ENCODE measurements at places on chromosomes 2 and 18.
A peak's percentile ranks its signal among the peaks of the same experiment; 100 is the strongest.

DNA sequence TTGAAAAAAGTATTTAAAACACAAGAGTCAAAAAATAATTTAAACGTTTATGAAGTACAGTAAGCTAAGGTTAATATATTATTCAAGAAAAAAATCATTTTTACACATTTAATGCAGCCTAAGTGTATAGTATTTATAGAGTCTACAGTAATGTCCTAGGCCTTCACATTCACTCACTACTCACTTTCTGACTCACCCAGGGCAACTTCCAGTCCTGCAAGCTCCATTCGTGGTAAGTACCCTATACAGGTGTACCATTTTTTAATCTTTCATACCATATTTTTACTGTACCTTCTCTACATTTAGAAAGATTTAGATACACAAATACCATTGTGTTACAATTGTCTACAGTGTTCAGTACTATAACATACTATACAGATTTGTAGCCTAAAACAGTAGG lies 20.9 kb upstream of the RPRD1A start:
- no peak for DNase-seq

DNA sequence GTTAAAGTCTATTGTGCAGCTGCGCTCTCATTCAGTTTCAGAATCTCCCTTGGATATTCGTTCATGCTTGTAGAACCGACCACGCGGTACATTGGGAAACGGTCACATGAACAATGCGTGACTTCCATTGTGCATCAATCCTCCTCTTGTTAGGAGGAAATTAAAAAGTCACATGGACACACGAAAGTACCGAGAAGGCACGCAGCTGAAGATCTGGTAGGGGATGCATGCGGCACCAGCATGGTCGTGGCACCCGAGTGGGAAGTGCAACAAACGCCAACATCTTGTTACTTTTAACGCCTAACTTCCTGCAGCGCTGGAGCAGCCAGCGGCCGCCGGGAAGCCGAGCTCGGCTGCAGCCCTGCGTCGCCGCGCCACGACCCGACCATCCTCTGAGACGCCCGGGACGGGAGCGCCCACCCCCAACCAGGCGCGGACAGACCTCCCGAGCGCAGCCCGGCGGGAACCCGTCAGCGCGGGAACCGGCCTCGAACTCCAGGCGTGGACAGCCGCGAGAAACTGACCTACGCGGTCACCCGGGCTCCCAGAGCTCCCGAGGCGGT lies 412 bp downstream of the OSBPL1A start:
- peak; percentile 19 for DNase-seq

DNA sequence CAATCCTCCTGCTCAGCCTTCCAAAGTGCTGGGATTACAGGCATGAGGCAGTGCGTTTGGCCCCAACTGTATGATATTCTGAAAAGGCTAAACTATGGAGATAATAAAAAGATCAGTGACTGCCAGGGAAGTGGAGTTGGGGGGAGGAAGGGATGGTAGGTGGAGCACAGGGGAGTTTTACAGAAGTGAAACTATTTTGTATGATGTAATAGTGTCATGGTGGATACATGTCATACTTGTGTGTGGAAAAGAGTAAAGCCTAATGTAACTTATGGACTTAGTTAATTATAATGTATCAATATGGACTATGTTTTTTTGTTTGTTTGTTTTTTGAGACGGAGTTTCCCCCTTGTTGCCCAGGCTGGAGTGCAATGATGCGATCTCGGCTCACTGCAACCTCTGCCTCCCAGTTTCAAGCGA lies 2.9 kb upstream of the GGCX start:
- no peak for DNase-seq

- no peak for DNase-seq
These were observed 347.0 kb downstream of the KIAA1328 start for GRCh38 chr18:37175727-37176620.

- no peak for DNase-seq
These were observed 150.3 kb upstream of the ZFP36L2 start for GRCh38 chr2:43376523-43377198.

- DNase-seq: no peak
These were observed 136.0 kb downstream of the INSIG2 start for GRCh38 chr2:118223992-118224894.

- peak; percentile 50 for DNase-seq
These were observed 7.6 kb upstream of the CHRNA1 start for GRCh38 chr2:174771631-174772471.

GRCh38 chr18:14781671-14782070 lies 33.7 kb downstream of the ANKRD30B start:
- no peak for DNase-seq

GRCh38 chr2:49167131-49167530 lies 12.8 kb upstream of the FSHR start:
- no peak for DNase-seq

- no peak for DNase-seq
These were observed 106.0 kb downstream of the SETBP1 start for GRCh38 chr18:44786688-44787087.

GRCh38 chr2:70425682-70426301 lies 123.9 kb upstream of the FAM136A start:
- no peak for DNase-seq

DNA sequence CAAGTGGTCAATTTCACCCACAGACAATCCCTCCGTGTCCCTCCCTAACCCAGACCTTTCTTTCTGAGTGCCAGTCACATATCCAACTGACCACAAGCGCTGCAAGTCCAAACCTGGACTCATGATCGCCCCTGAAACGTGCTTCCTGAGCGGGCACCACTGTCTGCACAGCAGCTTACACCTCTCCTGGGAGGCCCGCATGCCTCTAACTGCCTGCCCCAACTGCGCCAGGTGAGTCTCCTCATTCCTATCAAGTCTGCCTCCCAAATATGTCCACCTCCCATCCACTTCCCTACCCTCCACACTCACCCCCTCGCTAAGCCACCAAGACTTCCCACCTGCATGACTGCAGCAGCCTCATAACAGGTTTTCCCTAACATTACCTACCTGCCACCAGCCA lies 33.4 kb downstream of the COL4A4 start:
- no peak for DNase-seq

- DNase-seq: no peak
These were observed 1071.9 kb upstream of the CHAC2 start for GRCh38 chr2:52695731-52696130.

- DNase-seq: no peak
These were observed at the start of gene BOD1L2 for GRCh38 chr18:57146956-57147636. Gene BOD1L2, plus strand, starts transcription at chr18:57147087. Its CDS starts 226 bp downstream, at chr18:57147313.

DNA sequence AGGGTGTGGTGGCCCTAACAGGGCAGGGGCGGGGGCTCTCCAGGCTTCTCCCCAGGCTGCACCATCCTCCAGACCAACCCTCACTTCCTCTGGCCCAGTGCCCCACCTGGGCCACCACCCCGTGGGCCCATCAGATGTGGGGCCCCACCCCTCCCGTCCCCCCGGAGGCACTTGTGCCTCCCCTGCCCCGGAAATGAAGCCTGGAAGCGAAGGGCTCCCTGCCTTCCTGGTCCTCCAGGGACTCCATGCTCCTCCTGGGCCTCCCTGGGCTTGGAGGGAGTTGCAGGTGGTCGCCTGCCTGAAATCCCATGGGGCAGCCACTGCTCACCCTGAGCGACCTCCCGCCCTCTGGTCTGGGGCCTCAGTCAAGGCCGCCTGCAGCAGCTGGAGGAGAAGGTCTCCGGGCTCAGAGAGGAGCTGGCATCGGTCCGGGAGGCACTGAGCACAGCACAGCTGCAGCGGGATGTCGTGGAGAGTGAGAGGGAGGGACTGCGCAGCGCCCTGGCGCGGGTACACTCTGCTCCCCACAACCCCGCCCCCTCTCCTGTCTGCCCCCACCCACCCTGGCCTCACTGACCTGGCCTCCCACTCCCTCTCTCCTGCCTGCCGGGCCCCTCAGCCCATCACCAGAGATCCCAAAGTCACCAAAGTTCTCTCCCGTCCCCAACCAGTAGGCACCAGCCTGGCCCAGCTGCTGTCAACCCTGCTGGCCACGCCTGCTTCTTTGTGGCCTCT lies 28.0 kb downstream of the CROCC2 start:
- DNase-seq: no peak

GRCh38 chr2:222969491-222969890 lies 82.5 kb upstream of the KCNE4 start:
- no peak for DNase-seq

DNA sequence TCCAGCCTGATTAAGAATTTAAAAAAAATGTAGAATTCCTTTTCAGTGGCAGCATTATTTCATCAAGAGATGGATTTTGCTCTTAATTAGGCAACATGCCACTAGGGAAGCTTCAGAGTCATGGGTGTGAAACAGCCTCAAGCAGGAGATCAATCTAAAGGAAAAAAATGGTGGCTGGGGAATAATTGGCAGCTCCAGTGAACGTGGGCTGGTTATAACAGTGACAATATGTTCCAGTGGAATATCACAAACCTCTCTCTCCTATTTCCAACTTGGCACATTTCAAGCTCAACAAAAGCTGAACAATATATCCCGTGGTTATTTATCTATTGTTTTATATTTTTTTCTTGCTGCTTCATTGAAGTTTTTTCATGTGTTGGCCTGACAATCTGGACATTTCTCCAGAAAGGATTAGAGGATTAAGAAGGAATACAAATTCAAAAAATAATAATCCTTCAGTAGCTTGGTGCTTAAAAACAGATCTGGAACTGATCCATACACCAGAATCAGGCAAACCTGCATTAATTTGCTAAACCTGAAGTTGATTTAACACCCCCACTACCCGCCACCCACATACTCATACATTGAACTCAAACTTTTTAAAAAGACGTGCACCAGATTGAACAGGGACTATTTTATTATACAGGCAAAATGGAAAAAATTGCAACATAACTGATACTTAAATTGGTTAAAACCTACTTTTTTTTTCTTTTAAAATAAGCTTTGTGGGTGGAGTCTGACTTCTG lies 255.9 kb upstream of the SPRED2 start:
- no peak for DNase-seq

DNA sequence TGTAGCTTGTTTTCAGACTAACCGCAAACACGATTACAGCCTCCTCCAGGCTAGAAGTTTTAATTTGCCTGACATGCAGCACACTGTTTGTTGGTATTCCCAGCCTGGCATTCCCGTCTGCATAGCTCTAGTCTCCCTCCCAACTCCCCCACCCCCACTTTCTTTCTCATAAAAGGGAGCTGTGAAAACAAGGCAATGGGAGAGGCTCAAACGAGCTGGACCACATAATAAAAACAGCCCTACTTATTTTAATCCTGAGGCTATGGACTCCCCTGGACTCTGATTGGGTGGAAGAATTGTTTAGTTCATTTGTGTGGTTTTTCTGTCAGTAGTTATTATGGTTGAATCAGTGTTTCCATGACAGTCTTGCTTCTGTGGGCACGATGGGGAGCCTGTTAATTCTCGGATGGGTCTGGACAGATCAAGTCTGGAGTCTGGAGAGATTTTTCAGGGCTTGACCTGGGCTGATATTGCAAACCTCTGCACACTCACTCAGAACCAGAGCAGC lies 1.2 kb downstream of the STON1 start:
- peak; percentile 64 for DNase-seq

DNA sequence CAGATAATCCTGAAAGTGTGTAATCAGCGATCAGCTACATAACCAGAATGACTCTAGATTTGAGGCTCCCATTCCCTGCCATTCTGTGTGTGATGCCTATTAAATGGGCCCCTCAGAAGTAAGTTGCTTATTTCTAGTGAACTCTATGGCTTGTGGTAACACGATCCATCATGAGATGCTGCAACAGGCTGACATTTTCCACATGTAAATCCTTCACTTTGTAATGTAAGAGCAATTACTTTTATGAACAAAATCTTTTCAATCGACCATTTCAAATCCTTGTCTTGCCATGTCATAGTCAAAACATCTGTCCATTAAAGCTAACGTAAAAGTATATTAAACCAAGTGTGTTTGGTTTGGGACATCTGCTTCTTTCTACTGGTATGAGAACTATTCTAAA lies 175.9 kb upstream of the ETAA1 start:
- no peak for DNase-seq

DNA sequence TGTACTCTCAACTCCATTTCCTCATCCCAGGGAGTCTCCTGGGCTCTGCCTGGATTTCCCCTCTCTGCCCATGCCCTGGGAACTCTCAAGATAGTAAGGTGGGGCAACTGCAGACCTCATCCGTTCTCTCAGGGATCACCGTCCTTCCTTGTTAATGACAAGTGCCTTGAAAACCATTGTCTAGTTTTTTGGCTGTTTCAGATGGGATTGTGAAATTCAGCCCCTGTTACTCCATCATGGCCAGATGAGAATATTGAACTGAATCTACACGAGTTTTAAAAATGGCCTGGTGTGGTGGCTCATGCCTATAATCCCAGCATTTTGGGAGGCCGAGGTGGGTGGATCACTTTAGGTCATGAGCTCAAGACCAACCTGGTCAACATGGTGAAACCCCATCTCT lies 665 bp upstream of the HRH4 start:
- no peak for DNase-seq

GRCh38 chr2:106638580-106638979 lies 151.4 kb downstream of the CD8B2 start:
- DNase-seq: no peak
